Mucosa of descending colon (tissue), 3 donors: ENCODE measurements at places on chromosomes 5 and 9. TPM values are rescaled to one million over a fixed set of nuclear protein-coding genes. Genes with fewer than 3 reads are reported as not detected.

PKD2L2 gene
- total RNA-seq: not detected

GRCh38 chr5:17019324-17019723, 83.2 kb upstream of the MYO10 start:
- DNase-seq: no peak

DNA sequence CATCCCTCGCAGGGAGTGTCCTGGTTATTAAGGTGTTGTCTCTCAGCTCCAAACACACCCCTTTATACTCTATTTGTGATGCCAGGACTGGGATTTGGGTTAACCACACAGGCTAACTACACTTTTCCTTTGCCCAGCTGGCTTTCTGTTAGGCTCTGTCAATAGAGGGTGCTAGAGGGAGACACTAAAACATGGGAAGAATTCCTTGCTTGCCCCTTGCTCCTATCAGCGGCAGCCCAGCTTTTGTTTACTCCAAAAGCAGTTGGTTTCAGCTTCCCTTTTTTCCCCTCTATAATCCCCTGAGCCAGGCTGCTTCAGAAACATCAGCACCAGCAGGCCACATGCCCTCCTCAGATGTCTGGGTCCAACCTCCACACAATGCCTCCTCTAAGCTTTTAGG, 297.1 kb downstream of the KCTD16 start:
- DNase-seq: no peak

GRCh38 chr9:131197160-131197911, 72.0 kb downstream of the NUP214 start:
- no peak for DNase-seq

- DNase-seq: no peak
Measured at GRCh38 chr5:168612996-168613395, 33.8 kb upstream of the PANK3 start.

- DNase-seq: peak; percentile 31
Measured at GRCh38 chr5:150647275-150648251, 7.1 kb downstream of the SYNPO start.

DNA sequence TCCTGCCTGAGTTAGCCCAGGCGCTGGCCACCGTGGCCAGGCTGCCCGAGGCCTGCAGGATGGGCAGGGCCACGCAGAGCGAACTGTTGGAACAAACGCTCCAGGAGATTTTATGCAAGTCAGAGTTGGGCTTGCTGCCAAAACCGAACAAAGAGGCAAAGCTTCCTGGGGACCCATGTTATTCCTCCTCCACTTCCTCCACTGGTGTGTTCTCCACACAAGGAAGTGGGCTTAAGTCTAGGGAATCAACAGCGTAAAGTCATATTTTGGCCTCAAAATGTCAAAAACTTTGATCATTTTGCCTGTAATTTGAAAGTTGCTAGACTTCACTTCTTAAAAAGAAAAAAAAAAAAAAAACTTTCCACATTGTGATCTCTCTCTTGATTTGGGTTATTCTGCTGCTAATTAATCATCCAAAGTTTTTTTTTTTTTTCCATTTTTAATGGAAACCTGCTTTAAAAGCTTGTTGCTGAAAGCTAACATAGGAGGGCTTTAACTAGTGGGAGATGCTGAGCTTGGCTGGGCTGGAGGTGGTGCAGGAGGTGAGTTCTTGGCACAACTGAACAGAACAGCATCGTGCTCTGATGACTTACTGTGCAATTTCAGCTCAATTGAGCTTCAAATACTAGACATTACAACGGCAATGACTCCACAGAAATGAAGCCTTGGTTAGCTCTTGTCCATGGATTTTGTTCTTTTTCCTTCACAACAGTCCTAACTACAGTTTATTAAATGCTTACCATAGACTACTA, 73.0 kb downstream of the PTPDC1 start:
- DNase-seq: no peak

- DNase-seq: no peak
Measured at GRCh38 chr9:131676431-131676972, 63.4 kb downstream of the RAPGEF1 start.
